AG10803 (cell line): ENCODE measurements at places on chromosomes 16 and 17.

DNA sequence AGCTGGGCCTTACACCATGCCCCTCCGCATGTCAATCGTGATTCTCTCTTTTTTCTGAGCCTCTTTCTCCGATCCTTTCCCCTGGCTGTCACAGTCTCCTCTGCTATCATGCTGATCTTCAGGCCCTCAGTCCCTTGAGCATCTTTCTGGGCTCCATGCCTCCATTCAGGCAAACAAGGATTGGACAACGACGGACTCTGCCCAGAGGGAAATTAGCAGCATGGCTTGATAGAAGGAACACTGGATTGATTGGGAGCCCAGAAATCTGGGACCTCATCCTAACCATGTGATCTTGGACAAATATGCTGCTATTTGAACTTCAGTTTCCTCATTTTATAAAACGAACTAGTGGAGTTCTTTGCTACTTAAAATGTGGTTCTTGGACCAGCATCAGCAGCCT is 19.6 kb upstream of the PHF12 start:
- no peak for DNase-seq

GRCh38 chr17:5840811-5841446 is 229.2 kb upstream of the WSCD1 start:
- no peak for DNase-seq

GRCh38 chr16:88487920-88488851 is 35.1 kb downstream of the ZFPM1 start:
- no peak for DNase-seq

GRCh38 chr16:84582958-84583516 is 34.8 kb downstream of the COTL1 start:
- peak; percentile 90 for DNase-seq

GRCh38 chr16:57146735-57147134 is 39.1 kb downstream of the PSME3IP1 start:
- DNase-seq, result no peak

GRCh38 chr17:3682033-3682432 is 13.4 kb downstream of the EMC6 start:
- no peak for DNase-seq

- DNase-seq, result peak; percentile 52
Observed at GRCh38 chr17:28949185-28950016, 1.9 kb downstream of the PHF12 start.

DNA sequence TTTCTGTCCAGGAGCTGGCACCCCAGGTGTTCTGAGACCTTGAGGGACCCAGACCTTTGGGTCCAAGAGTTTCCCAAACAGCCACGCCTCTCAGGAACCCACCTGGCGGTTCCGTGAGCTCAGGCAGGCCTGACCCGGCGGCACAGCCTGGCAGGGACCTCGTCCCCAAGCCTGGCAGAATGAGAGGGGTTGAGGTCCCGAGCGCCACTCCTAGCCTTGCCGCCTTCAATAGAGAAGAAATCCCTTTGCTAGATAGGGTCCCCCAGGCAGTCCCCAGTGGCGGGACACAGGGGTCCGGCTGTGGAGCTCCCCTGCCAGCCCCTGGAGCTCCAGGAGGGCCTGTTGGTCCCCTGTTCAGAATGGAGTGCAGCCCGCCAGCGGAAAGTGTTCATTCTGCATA is 10.5 kb upstream of the CLEC18A start:
- no peak for DNase-seq

GRCh38 chr16:64754279-64754678 is 367.6 kb downstream of the CDH11 start:
- DNase-seq, result no peak

- no peak for DNase-seq
Observed at GRCh38 chr16:21222495-21223337, 10.8 kb upstream of the ANKS4B start.

DNA sequence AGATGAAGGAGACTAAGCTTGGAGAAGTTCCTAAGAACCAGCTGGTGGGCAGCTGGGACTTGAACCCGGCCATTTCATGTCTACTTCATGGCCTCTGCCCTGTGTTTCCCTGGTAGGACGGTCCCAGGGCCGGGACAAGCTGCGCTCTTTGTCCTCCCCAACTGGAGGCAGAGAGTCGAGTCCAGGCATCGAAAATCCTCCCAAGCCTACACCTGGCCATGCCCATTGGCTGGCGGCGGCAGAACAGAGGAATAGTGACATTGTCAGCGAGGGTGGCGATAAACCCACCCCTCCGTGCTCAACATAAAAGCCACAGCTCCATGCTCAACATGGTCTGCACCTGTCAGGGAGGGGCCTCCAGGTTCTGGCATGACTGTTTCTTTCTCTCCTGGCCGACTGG is 77.7 kb downstream of the RBFOX3 start:
- no peak for DNase-seq

GRCh38 chr17:1034652-1035210 is 37.8 kb downstream of the TIMM22 start:
- DNase-seq, result no peak

DNA sequence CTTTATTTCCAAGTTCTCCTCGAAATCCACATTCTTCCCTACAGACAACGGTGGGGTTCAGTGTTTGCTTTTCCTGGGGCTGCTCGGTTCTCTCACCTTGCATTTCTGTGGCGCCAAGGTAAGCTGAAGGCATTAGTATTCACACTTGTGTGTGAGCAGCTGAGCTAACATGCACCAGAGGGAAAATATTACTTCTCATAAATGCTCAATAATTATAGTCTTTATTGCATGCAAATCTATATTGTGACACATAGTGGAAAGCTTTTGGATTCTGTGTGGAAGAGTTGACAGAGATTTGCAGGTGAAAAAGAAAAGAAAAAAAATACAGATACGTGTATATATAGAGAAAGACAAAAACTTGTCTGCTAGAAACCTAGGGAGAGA is 411.8 kb downstream of the MAF start:
- no peak for DNase-seq

GRCh38 chr16:25912321-25912720 is 220.6 kb downstream of the HS3ST4 start:
- no peak for DNase-seq

DNA sequence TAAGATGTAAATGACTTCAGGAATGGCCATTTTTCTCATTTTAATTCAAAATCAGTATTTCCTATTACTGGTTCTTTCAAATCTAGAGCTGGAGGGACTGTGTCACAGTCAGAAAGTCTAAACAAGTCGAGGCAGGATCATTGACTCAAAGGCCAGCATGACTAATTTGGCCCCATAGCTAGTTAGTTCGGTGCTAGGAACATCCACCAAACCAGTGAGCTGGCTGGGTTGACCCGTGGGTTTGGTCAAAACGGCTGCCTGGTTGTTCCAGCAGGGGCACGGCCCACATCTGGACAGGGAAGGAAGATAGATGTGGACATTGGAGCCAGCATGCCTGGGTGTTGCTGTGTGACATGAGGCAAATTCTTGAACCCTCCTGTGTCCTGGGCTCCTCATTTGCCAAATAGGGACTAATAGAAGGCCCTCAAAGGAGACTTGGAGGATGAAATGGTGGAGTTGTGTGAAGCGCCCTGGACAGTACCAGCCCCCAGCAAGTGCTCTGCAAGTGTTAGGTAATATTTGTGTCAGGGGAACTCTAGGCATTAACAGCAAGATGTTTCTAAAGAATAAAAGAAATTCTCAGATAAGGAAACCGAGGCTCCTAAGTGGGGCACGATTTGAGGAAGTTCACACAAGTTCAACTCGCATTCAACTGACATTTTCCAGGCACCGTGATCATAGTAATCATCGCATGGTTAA is 46.2 kb downstream of the MEOX1 start:
- DNase-seq, result no peak

GRCh38 chr17:64506201-64506575 is at the start of gene DDX5:
Gene DDX5, minus strand, starts transcription at chr17:64506289. Its CDS starts 170 bp downstream, at chr17:64506119.
- DNase-seq, result peak; percentile 97

DNA sequence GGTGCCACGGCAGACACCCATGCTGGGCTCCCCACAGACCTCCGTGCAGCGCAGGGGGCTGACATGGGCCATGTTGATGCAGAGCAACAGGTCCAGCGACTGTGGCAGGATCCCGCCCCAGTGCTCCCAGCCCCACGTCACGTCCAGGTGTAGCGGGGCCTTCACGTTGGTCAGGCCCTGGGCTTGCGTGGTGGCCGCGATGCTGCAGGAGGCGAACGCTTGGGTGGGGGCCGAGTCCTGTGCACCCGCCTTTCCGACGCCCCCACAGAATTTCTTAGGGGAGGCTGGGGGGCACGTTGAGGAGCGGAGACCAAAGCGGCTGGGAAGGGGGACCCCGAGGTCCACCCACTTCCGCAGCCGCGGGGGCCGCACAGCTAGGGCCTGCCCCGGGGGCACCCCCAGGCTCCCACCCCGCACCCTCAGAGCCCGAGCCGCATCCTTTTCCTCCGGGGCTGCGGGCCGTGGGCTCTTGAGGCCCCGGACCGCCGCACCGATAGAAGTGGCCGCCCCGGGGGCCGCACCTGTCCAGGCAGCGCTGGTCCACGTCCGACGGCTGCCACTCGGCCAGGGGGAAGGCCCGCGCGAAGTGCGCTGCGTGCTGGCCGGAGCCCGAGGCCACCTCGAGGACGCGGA is 416 bp downstream of the METTL26 start:
- DNase-seq, result no peak

GRCh38 chr16:86101137-86101896 is 202.4 kb downstream of the IRF8 start:
- no peak for DNase-seq

DNA sequence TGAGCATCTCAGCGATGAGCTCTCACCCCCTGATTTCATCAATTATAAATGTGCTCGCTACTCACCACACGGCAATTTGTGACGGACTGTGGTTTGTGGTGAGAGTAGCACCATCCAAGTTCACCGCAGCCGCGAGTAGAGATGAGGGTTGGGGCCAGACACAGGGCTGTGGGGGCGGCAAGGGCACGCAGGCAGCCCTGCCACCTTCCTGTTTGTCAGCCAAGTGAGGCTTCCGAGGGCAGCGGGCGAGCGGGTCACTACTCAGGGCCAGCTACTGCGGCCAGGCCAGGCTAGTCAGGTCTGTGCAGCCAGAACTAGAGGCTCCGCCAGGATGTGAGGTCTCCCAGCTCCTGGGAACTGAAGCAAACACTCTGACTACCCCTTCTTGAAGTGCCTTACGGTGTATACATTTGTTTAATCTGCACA is 39.6 kb upstream of the MEOX1 start:
- peak; percentile 78 for DNase-seq

- no peak for DNase-seq
Observed at GRCh38 chr17:73901661-73902415, 257.6 kb upstream of the SDK2 start.

DNA sequence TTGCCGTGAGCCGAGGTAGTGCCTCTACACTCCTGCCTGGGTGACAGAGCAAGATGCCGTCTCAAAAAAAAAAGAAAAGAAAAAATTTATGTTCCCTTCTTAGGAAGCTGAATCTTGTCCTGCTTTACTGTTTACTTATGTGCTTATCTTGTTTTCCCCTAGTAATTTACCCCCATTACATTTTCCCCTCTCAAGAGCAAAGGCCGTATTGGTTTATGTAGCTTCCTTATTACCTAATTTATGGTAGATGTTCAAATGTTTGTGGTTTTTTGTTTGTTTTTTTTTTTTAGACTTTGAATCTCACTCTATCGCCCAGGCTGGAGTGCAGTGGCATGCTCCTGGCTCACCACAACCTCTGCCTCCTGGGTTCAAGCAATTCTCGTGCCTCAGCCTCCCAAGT is 10.3 kb upstream of the SLC52A1 start:
- no peak for DNase-seq

DNA sequence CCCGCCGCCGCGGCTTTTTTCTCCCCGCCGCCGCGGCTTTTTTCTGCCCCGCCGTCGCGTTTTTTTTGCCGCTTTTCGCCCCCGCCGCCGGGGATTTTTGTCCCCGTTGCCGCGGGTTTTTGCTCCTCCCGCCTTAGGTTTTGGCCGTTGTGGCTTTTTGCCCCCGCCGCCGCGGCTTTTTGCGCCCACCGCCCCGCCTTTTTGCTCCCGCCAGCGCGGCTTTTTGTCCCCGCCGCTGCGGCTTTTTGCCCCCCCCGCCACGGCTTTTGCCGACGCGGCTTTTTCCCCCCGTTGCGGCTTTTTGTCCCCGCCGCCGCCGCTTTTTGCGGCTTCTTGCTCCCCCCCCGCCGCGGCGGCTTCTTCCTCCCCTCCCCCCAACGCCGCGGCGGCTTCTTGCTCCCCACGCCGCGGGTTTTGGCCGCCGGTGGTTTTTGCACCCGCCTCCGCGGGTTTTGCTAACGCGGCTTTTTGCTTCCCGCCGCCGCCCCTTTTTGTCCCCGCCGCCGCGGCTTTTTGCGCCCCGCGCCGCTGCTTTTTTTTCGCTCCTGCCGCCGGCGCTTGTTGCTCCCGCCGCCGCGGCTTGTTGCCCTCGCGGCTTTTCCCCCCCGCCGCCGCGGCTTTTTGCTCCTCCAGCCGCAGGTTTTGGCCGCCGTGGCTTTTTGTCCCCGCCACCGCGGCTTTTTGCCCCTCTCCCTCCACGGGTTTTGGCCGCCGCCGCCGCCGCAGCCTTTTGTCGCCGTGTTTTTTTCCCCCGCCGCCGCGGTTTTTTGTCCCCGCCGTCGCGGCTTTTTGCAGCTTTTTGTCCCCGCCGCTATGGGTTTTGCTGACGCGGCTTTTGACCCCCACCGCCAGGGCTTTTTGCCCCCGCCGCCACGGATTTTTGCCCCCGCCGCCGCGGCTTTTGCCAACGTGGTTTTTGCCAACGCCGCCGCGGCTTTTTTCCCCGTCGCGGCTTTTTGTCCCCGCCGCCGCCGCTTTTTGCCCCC is 150.3 kb downstream of the KCNJ18 start:
- no peak for DNase-seq

- DNase-seq, result peak; percentile 11
Observed at GRCh38 chr16:4661661-4662060, 31.7 kb upstream of the NUDT16L1 start.

GRCh38 chr17:69749911-69750310 is 325.1 kb upstream of the KCNJ16 start:
- no peak for DNase-seq

DNA sequence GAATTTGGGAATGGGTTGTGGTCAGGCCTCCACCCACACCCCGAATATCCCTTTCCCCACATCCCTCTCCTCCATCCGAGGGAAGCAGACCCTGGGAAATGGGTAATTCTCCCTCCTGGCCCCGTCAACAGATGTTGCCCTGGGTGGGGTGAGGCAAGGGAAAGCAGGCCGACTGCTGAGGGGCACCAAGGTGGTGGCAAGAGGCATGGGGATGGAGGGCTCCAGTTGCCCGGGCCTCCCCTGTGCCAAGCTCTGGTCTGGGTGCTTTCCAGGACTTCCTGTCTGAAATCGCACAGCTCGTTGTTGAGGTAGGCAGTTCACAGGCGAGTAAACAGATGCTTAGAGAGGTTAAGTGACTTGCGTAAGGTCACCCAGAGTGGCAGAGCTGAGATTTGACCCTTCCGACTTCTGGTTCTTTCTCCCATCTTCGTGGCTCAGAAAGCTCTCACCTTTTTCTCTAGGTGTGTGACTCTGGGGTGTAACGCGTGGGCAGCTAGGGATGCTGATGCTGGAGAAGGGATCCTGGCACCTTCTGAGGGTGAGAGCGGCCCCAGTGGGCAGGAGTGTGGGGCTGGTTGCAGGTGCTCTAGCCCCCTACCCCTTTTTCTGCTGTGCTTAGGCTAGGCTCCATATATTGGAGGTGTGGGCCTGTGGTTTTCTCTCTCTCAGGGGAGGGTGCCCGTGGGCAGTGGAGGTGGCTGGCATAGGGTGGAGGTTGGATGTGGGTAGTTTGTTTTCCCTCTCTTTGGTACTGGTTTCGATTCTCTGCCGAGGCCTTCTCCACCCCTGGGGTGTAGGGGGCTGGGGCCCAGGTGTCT is 17.2 kb downstream of the RARA start:
- no peak for DNase-seq

- no peak for DNase-seq
Observed at GRCh38 chr17:81123052-81124048, 42.0 kb upstream of the PVALEF start.
